ENCODE measurements at places on chromosomes 11 and 22.

DNA sequence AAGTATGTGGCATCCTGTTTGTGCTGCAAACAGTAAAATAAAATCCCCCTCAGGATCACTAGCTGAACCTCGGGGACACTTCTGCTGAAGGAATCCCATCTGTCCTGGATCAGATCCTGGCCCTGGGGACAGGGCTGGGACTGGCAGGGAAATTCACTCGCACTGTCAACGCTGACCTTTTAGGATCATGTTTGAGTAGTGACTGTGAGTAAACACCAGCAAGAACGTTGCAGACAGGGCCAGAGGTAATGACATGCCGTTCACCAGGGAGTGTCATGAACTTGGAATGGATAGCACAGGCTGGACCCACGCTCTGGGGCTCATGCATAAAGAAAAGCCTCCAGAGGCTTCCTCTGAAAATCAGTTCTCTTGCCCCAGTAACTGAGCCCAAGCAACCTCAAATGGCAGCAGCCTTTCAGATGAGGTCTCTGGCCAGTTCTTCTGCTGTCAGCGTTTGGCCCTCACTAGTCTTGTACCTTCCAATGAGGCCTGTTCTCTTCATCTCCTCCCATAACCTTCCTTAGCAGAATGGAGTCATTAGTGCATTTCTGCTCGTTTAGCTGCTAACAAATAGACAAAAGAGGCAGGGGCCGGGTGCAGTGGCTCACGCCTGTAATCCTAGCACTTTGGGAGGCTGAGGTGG lies 51.0 kb upstream of the BARX2 start:
- no peak for DNase-seq

GRCh38 chr11:40306938-40307548 lies 1152.4 kb downstream of the LRRC4C start:
- peak; percentile 49 for DNase-seq

GRCh38 chr11:75689863-75690609 lies 21.2 kb upstream of the MAP6 start:
- no peak for DNase-seq

DNA sequence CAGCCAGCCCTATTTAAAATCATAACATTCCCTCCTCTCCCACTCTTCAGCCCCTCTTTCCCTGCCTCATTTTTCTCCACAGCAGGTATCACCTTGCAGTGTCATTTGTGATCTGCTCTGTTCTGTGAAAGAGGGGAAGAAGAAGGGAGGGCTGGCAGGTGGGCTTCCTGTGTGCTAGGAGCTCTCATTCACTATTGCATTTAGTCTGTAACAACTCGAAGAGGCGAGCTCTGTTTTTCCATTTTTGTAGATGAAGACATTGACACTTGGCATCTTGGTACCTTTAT lies 52.1 kb upstream of the CRYBB3 start:
- DNase-seq, result no peak

- no peak for DNase-seq
Measured at GRCh38 chr11:7691759-7692350, 14.4 kb downstream of the OVCH2 start.

- no peak for DNase-seq
Measured at GRCh38 chr11:66426314-66426713, 5.5 kb downstream of the NPAS4 start.

GRCh38 chr22:35966314-35967045 lies 62.1 kb downstream of the RBFOX2 start:
- DNase-seq, result no peak

DNA sequence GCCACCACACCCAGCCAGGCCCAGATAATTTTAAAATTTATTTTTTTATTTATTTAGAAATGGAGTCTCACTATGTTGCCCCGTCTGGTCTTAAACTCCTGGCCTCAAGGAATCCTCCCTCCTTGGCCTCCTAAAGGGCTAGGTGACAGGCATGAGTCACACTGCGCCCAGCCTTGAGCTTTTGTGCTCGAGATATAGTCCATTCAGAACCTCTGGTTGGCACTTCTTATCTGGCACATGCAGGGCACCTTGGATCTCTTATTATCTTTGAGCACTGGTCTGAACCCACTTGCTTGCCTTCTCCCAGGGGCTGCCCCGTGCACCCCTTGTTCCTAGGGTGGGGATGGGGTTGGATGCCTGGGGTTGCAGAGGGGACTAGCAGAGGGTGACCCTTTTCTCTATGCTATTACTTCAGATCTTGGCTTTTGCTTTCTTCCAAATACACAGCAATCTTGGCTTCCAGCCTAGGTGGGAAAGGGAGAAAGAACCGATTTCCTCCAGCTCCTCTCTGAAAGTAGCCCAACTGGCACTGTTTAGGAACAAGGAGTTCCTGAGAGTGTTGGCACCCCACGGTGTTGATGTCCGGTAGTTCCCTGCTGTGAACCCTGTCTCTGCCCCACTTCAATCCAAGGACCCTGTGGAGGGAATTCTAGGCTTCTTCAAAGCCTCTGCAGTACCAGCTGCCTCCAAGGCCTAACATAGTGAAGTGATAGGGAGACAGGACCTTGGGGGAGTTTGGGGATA lies 1.3 kb upstream of the SLC3A2 start:
- peak; percentile 59 for DNase-seq

DNA sequence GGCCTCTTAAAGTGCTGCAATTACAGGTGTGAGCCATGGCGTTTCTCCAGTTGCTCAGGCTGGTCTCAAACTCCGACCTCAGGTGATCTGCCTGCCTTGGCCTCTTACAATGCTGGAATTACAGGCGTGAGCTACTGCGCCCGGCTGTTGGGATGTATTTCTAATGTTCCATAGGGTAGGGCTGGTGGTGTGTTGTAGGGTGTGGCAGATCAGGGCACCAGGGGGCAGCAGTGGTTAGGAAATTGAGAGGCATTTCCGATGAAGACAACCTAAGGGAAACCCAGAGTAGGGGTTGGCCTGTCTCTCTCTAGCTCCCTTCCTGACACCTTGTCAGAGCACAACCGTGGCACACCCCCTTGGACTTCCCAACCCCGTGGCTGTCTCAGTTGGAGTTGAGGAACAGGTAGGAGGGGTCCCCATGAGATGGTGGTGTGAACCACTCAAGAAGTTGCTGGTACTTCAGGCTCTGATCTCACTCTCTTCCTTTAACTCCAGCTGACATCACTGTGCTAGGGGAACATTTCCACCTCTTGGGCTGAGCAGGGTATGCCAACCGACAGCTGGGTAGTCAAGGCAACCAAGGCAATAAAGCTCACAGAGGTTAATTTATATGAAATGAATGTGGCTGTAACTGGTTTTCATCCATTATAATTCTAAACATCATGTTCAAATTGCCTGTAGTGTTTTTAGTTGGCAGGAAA lies 33.0 kb downstream of the YWHAH start:
- peak; percentile 43 for DNase-seq

GRCh38 chr11:73152086-73152853 lies 10.2 kb upstream of the FCHSD2 start:
- no peak for DNase-seq

Data from fibroblast of the conjunctiva (primary cell).